ENCODE measurements at places on chromosomes 12 and 14.

DNA sequence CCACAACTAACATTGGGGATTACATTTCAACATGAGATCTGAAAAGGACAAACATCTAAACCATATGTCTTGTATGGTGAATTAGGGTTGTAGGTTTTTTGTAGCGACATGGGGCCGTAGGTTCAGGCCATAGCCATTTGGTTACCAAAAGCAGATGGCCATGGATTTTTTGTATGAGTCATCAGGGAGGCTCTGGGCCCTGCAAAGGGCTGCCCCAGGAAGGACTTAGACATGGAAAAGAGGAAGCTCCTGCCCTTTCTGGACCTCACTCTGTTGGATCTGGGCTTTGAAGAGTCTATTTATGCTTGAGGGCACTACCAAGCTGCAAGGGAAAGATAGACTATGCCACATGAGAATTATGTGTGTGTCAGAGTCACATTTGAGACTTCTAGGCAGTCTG, 89.3 kb upstream of the DHRS4 start:
- no peak overlapping the region for H3K4me3 ChIP-seq
- H3K27ac ChIP-seq = no peak overlapping the region
- H3K4me1 ChIP-seq = no peaks in the 10 kb centered on the region
- peaks cover 2% of the 10 kb centered on the region for H3K27me3 ChIP-seq
- no peaks in the 10 kb centered on the region for H3K36me3 ChIP-seq
- DNase-seq = no peak

DNA sequence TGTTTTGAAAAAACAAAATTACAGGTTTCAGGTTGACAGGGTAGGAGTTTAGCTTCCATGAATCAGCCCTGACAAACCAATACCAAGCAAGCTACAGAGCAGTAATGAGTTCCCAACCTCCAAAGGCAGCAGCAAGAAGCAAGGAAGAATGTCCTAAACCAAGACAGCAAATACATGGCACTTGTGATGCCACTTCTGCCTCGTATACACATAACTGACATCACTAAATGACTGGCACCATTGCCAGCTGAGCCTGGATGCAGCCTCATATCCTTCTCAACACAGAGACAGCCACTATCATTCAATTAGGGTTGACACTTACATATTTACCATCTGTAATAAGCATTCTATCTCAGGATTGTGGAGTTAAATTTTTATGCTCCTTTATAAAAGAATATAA, 35.0 kb upstream of the MDM1 start:
- H3K4me1 ChIP-seq = peaks cover 47% of the 10 kb centered on the region
- no peaks in the 10 kb centered on the region for H3K36me3 ChIP-seq
- H3K27ac ChIP-seq = peak overlapping the region; percentile 91
- H3K27me3 ChIP-seq = no peaks in the 10 kb centered on the region

DNA sequence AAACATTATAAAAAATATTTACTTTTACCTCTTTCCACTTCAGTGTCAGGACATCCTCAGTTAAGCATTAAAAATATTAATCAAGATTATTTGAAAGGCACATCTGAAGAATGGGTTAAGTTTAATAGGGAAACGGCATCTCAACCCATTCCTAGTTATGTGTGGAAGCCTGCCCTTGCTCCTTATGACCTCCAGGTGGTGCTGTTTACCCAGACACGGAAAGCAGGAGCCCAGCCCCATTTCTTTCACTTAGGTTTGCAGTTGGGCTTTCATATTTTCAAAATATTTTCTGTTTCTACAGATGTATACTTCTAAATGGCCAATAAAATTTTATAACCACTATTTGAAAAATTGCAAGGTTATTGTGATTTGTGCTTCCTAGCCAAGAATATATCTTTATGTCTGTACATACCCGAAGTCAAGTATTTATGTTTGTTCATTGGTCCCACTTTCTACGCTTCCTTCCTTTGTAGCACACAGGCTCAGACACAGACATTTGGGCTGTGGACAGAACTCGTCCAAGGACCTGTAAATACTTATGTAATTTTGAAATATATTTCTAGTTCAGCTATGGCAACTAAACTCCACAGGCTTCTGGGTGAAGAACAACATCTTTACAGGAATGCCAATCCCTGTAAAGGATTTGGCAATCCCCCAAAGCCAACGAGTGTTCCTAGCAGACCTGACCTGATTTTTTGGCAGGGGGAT, 247.1 kb downstream of the AKAP6 start:
- H3K27me3 ChIP-seq = no peaks in the 10 kb centered on the region
- no peak overlapping the region for H3K4me3 ChIP-seq
- H3K36me3 ChIP-seq = no peaks in the 10 kb centered on the region
- DNase-seq = peak; percentile 12
- H3K27ac ChIP-seq = no peak overlapping the region

GRCh38 chr12:75739912-75740311, 228.5 kb upstream of the KRR1 start:
- no peaks in the 10 kb centered on the region for H3K27me3 ChIP-seq
- no peak overlapping the region for H3K27ac ChIP-seq
- no peak overlapping the region for H3K4me3 ChIP-seq
- no peaks in the 10 kb centered on the region for H3K36me3 ChIP-seq
- DNase-seq = no peak
- H3K4me1 ChIP-seq = no peaks in the 10 kb centered on the region

DNA sequence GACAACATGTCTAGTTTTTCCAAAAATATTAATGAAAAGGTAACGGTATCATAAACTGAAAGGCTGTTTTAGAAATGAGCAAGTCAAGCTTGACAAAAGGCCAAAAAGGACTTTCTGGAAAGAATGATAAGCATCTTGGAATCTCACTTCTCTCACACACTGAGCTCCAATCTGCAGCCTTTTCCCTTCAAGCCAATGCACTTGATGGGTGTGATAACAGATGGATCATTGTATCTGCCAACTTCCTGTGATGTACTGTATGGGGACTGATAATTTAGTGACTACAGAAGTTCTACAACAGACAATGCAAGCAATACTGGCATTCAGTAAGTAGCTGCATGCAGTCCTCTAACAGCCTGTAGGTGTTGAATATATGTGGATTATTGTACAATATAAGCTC, 147.1 kb downstream of the MED13L start:
- no peaks in the 10 kb centered on the region for H3K27me3 ChIP-seq
- no peak overlapping the region for H3K4me3 ChIP-seq
- H3K27ac ChIP-seq = no peak overlapping the region

- no peak overlapping the region for H3K4me3 ChIP-seq
- no peak for DNase-seq
- H3K27me3 ChIP-seq = peaks cover 60% of the 10 kb centered on the region
- H3K36me3 ChIP-seq = no peaks in the 10 kb centered on the region
- H3K4me1 ChIP-seq = no peaks in the 10 kb centered on the region
- H3K27ac ChIP-seq = no peak overlapping the region
Observed at GRCh38 chr14:104223101-104224041, 85.0 kb downstream of the KIF26A start.

DNA sequence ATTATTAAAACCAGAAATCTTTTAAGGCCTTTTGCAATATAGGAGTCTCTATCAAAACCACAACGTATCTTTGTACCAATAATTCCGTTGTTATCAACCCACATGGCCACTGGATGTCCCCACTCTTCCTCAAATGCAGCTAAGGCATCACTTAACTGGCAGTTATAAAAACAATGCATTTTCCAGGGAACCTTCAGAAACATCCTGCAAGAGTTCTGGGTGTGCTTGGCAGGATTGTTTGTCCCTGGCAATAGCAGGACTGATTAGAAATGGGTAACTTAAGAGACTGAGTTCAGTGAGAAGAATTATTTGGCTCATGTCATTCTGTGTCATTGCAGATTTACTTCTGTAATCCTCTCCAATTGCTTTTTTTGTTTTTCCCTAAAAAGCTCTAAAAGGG, 112.0 kb downstream of the SLC15A5 start:
- no peak overlapping the region for H3K27ac ChIP-seq
- DNase-seq = no peak
- no peaks in the 10 kb centered on the region for H3K4me1 ChIP-seq
- no peak overlapping the region for H3K4me3 ChIP-seq

DNA sequence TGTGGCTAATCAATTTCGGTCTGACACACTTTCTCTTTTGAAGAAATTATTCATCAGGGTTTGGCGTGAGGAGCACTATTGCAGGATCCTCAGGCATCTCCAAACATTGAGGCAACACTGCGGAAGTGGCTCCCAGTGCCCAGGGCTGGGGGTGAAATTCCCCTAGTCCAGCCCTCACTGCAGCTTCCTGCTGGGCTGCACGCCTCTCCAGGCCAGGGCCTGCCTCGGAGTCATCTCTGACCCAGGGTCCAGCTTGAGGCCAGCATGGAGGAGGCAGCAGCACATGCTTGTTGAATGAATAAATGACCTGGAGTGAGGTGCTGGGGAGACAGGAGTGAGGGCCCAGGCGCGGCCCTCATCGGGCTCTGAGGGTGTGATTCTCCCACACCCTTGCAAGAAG, 36.0 kb upstream of the TDRD9 start:
- H3K4me1 ChIP-seq = no peaks in the 10 kb centered on the region
- H3K27me3 ChIP-seq = no peaks in the 10 kb centered on the region
- no peak overlapping the region for H3K27ac ChIP-seq
- H3K4me3 ChIP-seq = no peak overlapping the region
- DNase-seq = no peak
- H3K36me3 ChIP-seq = no peaks in the 10 kb centered on the region

DNA sequence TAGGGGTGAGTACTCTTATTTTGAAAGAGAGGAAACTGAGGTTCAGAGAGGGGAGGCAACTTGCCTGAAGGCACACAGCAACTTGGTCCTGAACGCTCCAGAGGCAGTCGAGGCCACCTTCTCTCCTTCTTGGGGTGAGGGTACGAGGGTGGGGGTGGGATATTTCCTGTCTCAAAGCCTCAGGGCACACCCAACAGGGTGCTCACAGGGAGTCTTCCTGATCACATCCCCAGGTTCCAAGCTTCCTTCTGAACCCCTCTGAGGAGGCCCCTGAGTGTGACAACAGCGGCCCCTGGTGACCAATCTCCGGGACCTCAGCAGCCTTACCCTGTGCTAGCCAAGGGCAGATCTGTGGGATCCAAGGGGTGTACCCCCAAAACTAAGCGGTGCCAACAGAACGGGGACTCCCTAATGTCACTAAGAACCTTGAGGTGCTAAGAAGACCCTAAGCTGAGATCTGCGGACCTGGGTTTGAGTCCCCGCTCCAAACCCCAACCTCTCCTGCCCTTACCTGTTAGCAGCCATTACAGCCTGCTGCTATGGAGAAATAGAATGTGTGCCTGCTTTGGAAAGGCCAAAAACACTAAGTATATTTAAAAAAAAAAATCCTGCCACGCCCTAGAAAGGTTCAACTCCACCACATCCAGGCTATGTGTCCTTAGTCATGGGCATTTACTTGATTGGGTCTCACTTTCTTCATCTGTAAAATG, 57.9 kb downstream of the TRPV4 start:
- H3K4me3 ChIP-seq = no peak overlapping the region
- peaks cover 21% of the 10 kb centered on the region for H3K27me3 ChIP-seq
- H3K4me1 ChIP-seq = no peaks in the 10 kb centered on the region

GRCh38 chr12:56998981-56999380, 7.4 kb downstream of the ZBTB39 start:
- no peaks in the 10 kb centered on the region for H3K27me3 ChIP-seq
- H3K36me3 ChIP-seq = peaks cover 28% of the 10 kb centered on the region
- DNase-seq = no peak
- H3K4me1 ChIP-seq = no peaks in the 10 kb centered on the region

GRCh38 chr14:35821564-35822411, 4.3 kb upstream of the BRMS1L start:
- no peaks in the 10 kb centered on the region for H3K27me3 ChIP-seq
- H3K36me3 ChIP-seq = no peaks in the 10 kb centered on the region
- H3K4me1 ChIP-seq = peaks cover 4% of the 10 kb centered on the region
- H3K27ac ChIP-seq = no peak overlapping the region

DNA sequence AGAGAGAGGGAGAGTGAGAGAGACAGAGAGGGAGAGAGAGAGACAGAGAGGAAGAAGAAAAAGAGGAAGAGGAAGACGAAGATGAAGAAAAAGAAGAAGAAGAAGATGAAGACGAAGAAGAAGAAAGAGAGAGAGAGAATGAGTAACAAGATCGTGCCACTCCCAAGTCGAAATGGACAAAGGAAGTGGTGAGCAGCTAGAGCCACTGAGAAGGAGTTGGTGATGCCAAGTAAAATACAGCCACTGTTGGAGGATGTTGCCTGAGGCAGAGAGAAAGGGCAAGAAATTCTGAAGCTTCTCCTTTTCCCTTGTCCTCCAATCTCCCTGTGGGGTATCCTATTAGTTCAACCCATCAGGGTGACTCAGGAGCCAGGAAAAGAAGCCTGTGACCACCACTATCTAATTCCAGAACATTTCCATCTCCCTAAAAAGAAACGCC, 12.5 kb upstream of the ANAPC5 start:
- H3K36me3 ChIP-seq = no peaks in the 10 kb centered on the region
- H3K4me1 ChIP-seq = no peaks in the 10 kb centered on the region
- no peak for DNase-seq

- DNase-seq = no peak
- H3K27ac ChIP-seq = no peak overlapping the region
- H3K4me3 ChIP-seq = no peak overlapping the region
- no peaks in the 10 kb centered on the region for H3K36me3 ChIP-seq
- no peaks in the 10 kb centered on the region for H3K4me1 ChIP-seq
Observed at GRCh38 chr12:23950775-23951451, 1.4 kb upstream of the SOX5 start.

DNA sequence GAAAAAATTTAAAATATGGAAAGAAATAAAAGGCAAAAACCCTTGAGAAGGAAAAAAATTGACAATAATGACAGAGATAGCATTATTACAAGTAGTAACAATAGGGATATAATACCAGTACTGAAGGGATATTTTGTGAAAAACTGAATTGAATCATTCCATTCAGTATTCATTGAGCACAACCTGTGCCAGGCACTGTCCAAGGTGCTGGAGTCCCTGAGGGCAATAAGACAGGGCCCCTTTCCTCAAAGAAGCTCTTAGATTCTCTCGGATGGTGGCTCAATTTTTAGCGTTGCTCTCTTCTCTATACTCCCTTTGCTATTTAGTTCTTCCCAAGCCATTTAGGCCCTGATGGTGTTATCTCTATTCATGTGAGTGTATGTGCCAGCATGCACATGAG, 34.3 kb upstream of the GAS2L3 start:
- no peak for DNase-seq
- H3K36me3 ChIP-seq = no peaks in the 10 kb centered on the region
- H3K4me1 ChIP-seq = no peaks in the 10 kb centered on the region
- no peak overlapping the region for H3K4me3 ChIP-seq
- H3K27ac ChIP-seq = no peak overlapping the region

All from T-cell (primary cell).